ENCODE measurements at places on chromosomes 7 and 10. TPM values are rescaled to one million over a fixed set of nuclear protein-coding genes. Genes with fewer than 3 reads are reported as not detected.

The MCM10 gene
- total RNA-seq: 1.3 TPM

The MYOZ1 gene
- 13.1 TPM for total RNA-seq

The LRRD1 gene
- 0.10 TPM for total RNA-seq

DNA sequence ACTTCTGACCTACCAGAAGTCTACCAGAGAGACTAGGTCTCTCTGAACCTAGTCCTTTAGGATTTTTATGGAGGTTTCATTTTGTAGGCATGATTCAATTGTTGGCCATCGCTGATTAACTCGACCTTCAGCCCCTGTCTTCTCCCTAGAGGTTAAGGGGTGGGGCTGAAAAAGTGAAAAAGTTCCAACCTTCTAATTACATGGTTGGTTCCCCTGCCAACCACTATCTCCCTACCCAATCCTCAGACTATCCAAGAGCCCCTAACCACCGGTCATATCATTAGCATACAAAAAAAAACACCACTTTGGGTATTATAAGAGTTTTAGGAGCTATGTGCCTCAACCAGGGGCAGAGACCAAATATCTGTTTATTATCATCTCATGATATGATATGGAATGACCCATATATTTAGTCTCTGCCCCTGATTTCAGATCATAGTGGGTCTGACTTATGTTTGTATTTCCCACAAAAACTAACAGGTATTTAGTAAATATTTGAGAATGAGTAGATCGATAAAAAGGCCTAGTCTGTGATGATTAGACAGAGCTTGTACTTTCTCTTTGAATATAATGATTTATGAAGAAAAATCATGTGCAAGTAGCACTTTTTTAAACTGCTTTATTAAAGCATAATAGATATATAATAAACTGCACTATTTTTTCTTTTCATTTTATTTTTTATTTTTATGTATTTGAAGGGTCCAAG is 35.8 kb downstream of the DNAJC9 start:
- no peak for DNase-seq

All from left cardiac atrium (tissue), 4 donors.